ENCODE measurements at places on chromosomes 2 and 18. TPM values are rescaled to one million over a fixed set of nuclear protein-coding genes. Genes with fewer than 3 reads are reported as not detected.
A peak's percentile ranks its signal among the peaks of the same experiment; 100 is the strongest.

DNA sequence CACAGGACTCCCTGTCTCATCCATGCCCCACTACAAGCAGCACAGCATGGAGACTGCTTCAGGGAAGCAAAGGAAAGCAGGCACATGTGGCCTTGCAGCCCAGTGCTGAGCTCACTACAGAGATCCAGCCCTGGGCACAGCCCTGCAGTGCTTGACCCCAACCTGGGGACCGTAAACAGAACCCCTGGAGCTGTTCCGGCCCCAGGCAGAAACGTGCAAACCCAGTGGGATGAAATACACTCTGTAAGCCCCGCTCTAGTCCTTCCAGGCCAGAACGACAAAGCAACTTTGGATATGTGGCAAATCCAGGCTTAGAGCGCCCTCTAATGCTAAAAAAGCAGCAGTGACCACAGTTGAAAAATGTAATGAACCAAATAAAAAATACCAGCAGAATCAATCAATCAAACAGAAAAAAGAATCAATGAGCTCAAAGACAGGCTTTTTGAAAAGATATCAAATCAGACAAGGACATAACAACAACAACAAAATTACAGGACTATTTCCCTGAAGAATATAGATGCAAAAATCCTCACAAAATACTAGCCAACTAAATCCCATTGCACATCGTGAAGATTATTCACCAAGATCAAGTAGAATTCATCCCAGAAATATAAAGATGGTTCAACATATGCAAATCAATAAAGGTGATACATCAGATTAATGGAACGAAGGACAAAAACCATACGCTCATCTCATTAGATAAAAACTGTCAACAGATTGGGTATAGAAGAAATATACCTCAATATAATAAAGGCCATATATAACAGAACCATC lies 45.6 kb downstream of the ZNF519 start:
- DNase-seq: peak; percentile 28

- peak; percentile 36 for DNase-seq
Observed at GRCh38 chr2:234091432-234091879, 41.0 kb downstream of the SPP2 start.

DNA sequence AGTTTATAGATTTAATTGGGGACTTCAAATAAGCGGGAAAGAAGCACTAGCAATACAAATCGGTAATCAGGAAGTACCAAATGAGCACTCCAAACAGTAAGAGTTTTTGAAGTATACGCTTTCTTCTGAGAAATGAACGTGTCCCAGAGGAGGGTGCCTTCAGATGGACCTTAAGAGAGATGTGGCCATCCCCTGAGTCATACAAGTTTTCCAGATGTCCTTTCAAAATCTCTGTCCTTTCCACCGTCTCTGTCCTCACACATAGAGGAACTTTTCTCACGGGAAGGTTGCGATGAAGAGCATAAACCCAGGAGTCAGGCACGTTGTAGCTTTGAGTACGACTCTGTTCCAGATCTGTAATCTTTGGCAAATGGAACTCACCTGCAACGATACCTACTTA lies 1.7 kb upstream of the SMAD2 start:
- DNase-seq: no peak

DNA sequence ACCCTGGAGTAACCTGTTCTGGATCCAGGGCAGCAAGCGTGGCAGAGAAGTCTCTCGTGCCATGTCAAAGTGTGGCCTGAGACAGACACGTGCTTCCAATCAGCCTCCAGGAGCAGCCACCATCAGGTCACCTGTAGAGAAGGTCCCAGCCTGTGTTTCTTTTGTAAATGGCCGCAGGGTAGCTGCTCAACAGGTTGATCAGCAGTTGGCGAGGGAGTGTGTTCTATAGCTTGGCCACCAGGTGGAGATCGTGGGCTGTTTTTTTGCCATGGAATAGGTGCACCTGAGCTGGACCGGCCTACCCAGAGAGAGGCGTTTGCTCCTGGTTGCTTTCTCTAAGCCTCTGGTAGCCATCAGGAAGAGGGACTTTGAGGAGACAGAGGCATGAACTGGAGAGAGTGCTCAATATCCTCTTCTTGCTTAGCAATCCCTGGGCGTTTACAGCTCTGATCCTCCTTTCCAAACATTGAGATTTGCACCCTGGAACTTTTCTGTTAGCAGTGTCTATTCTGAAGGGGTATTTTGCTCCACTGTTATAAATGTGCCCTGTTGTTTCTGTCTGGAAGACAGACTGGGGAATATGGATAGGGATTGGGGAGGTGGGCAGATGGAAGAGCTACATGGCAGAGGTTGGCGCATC lies 34.2 kb upstream of the EN1 start:
- DNase-seq: peak; percentile 72

DNA sequence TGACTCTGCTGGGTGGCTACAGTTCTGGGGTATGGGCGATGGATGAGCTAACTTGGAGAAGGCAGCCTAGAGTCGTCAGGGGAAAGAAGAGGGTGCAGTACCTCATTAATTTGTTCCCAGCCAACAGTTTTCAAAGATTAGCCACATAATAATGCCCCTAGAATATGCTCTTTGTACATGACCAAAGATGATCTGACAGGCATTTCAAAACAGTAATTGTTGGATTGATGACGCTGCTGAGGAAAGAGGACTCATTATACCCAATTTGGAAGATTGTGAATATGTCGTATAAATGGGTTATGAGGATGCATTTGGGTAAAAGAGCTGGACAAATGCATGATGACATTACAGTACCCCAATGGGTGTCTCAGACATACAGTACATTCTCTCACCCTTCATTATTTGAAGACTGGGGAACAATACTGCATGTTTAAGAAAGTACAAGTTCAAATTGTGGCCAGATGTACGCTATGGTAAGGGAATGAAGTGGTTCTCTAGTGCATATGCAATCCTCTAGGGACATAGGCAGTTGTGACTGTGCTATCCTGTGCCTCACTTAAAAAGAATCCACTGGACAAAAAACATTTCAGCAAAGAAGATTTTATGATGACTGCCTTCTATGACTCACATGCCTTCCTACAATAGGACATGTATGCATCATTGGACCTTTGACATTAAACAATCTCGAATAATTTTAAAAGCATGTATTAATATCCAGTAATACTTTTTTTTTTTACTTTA lies 233.2 kb downstream of the CNTNAP5 start:
- no peak for DNase-seq

DNA sequence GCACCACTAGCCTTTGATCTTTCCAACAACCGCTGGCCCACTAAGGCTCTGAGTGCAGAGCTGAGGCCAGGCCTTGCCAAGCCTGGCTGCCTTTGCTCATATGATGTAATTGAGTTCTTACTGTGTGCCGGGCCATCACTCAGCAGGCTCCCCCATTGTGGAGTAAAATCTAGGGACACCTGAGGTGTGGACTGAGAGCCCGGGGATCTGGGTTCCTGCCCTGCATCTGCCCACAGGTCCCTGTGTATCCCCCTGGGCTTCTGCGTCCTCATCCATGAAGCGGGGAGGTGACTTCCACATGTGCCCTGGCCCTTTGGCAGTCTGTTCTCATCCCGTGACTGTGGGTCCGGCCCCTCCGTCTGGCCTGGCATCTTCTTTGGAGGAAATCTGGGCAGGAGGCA lies 33.8 kb downstream of the GREB1 start:
- no peak for DNase-seq

GRCh38 chr2:207498427-207498826 lies 31.3 kb upstream of the CREB1 start:
- no peak for DNase-seq

DNA sequence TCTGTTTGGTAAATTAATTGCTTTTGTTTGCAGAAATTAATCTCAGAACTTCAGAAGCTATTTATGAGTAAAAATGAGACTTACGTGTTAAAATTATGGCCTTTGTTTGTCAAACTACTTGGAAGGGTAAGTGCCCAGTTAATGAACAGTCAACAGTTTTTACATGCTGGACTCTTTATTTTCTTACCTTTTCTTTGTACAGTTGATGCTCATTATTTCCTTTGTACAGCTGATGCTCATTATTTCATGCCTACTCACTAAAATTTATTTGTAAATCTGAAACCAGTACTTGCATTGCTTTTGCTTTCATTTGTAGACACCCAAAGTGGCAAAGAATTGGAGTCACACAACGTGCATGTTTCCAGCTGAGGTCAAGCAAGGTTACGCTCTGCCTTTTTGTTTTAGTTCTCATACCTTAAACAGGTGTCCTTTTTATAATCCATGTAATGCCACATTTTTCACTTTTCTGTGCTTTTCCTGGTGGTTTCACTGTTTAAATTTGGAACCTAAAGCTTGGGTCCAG lies 13.3 kb downstream of the RIF1 start:
- DNase-seq: no peak

DNA sequence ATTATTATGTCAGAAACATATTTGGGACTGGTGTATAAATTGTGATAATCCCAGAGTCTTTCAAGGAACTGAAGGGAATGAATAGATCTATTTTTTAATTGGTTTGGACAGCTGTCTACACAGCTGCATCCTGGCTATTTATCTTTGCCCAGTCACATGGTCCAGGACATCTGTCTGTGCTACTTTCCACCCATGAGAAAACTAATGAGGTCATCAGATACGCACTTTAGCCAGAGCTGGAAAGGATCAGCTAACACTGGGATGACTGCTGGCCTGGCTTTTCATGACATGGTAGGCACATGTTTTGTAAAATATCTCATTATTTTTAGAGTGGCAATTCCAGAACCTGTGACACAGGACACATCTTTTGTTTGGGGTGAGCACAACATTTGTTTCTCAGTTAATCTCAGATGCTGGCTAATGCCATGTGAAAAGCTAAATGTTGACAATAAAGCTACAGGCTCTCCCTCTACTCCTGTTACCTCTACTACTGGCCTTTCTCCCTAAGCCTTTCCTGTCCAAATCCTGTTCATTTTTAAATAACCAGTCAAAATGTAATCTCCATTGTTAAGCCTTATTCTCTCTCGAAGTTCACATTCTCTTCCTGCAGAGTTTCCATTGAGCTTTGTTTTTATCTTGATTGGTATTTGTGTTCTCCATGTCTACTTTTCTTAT lies 500.7 kb downstream of the RIT2 start:
- peak; percentile 8 for DNase-seq

- peak; percentile 94 for DNase-seq
Observed at GRCh38 chr2:18077704-18078103, 199.2 kb downstream of the KCNS3 start.

- no peak for DNase-seq
Observed at GRCh38 chr2:90207454-90208058, 1516.1 kb downstream of the RPIA start.

- DNase-seq: no peak
Observed at GRCh38 chr18:75048776-75049454, 160.0 kb downstream of the PTGR3 start.

- no peak for DNase-seq
Observed at GRCh38 chr2:237130562-237131421, 45.1 kb downstream of the COPS8 start.

GRCh38 chr2:190961918-190962487 lies 52.0 kb downstream of the STAT1 start:
- no peak for DNase-seq

DNA sequence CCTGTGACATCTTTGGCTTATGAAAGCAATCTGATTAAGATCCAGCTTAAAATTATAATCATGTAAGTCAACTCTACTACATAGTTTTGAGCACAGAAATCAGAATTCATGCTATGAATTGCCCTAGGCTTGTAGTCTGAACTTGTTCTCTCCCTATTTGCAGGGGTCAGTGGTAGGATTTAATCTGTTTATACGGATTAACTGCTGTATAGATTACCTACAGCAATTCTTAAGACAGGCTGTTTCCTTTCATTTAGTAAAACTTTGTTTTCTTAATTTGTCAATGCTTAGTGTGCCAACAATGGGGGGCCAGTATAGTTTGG lies 287.9 kb downstream of the PDE11A start:
- DNase-seq: no peak

- peak; percentile 40 for DNase-seq
Observed at GRCh38 chr18:9475643-9476591, 604 bp downstream of the RALBP1 start.

GRCh38 chr2:198973181-198973580 lies 484.6 kb downstream of the SATB2 start:
- no peak for DNase-seq

- no peak for DNase-seq
Observed at GRCh38 chr2:220871909-220872308, 700.2 kb downstream of the EPHA4 start.

DNA sequence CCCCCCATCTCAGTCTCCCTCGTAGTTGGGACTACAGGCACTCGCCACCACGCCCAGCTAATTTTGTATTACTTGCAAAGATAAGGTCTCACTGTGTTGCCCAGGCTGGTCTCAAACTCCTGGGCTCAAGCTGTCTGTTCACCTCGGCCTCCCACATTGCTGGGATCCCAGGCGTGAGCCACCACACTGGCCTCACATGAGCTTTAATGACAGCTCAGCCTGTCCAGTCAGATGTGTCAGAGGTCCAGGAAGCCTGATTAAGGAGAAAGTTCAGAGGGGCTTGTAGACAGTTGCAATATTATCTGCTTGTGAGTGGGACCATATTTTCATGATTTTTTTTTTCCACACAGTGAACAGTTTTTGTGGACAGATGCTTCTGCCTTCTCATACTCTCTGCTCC lies 82.0 kb downstream of the LIMS1 start:
- DNase-seq: no peak

DNA sequence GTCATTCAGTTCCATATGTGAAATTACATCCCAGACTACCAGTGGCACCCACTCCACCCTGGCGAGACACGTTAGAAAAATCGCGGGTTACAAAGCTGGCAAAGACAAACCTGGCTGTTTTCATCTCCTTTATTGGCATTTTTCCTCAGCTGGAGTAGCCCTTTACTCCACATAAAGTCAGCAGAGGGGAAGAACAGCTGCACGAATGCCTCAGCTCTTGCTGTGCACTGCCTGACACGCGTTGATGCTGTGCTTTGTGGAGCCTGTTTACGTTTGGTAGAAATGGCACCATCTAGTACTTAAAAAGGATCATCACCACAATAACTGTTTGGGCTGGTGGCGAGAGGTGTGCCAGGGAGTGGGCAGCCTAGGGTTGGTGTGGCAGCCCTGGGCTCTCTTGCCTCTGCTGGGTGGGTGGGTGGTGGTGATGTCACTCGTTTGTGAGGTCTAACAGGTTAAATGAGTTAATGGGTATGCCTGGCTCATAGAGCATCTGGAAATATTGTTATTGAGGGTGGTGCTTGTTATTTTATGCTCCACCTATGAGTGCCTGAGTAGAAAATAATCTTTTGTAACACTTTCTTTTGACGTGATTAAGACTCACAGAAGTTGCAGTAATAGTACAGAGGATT lies 16.4 kb downstream of the FARP2 start:
- DNase-seq: no peak

- peak; percentile 85 for DNase-seq
Observed at GRCh38 chr2:28250006-28250405, 142.7 kb upstream of the FOSL2 start.

- DNase-seq: no peak
Observed at GRCh38 chr2:30230497-30231211, 680 bp upstream of the LBH start.

The VWA3B gene
- not detected for total RNA-seq

The SLC30A3 gene
- 6.5 TPM for total RNA-seq

The DNAJC5G gene
- not detected for total RNA-seq

The ATP5F1A gene
- 463 TPM for total RNA-seq

The STARD6 gene
- 0.26 TPM for total RNA-seq

The CPO gene
- total RNA-seq: not detected

The POTEC gene
- 0.98 TPM for total RNA-seq

The METTL21A gene
- 62.9 TPM for total RNA-seq

The NYAP2 gene
- total RNA-seq: not detected

The ADAM17 gene
- 71.3 TPM for total RNA-seq

The CRYGC gene
- not detected for total RNA-seq

The KIAA2012 gene
- not detected for total RNA-seq

The PTPN18 gene
- 21.0 TPM for total RNA-seq

The IL1RL2 gene
- total RNA-seq: not detected

All from A172 (cell line).